ENCODE measurements at places on chromosomes 5 and 9. TPM values are rescaled to one million over a fixed set of nuclear protein-coding genes. Genes with fewer than 3 reads are reported as not detected.

Gene AK8
- total RNA-seq: under 0.01 TPM

Gene TUT7
- total RNA-seq: 43.7 TPM

Gene PCDHGB6
- 2.8 TPM for total RNA-seq

Gene ZNF366
- 0.05 TPM for total RNA-seq

Gene SNAPC3
- total RNA-seq: 90.5 TPM

Gene MIER3
- total RNA-seq: 18.1 TPM

Gene CDKN2A
- total RNA-seq: 27.9 TPM

Gene PRRC2B
- 53.7 TPM for total RNA-seq

Gene TAF1L
- total RNA-seq: not detected

Gene PLEKHG4B
- total RNA-seq: 0.30 TPM

Gene FNBP1
- 41.1 TPM for total RNA-seq

Gene CDH10
- 2.4 TPM for total RNA-seq

Gene SLCO6A1
- total RNA-seq: not detected

Gene FOXD4L4
- total RNA-seq: 0.18 TPM

Gene CFAP157
- total RNA-seq: not detected

Gene PDE4D
- total RNA-seq: 33.6 TPM
